ENCODE measurements at places on chromosomes 12 and 14.

DNA sequence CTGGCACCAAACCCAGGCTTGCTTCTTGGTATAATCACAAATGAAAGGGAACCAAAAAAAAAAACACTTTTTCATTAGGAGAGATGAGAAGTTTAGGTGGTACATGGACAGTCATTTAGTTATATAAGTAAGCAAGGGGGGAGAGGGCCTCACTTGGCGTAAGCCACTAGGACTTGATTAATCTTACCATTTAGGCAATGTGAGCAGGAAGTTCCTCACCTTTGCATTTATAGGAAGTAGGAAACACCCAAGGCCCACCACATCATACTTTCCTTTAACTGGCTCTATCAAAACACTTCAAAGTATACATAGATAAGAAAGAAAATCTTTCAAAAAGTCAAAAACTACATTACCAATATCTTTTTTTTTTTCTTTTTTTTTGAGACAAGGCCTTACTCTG, 6.7 kb upstream of the RPS6KA5 start:
- DNase-seq, result no peak

GRCh38 chr12:51391283-51392123, at the start of gene GALNT6:
Gene GALNT6, minus strand, starts transcription at chr12:51391406. Its CDS starts 11,625 bp downstream, at chr12:51379781.
- DNase-seq, result peak; percentile 30

GRCh38 chr14:69268223-69268622, 8.3 kb downstream of the GALNT16 start:
- DNase-seq, result peak; percentile 56

DNA sequence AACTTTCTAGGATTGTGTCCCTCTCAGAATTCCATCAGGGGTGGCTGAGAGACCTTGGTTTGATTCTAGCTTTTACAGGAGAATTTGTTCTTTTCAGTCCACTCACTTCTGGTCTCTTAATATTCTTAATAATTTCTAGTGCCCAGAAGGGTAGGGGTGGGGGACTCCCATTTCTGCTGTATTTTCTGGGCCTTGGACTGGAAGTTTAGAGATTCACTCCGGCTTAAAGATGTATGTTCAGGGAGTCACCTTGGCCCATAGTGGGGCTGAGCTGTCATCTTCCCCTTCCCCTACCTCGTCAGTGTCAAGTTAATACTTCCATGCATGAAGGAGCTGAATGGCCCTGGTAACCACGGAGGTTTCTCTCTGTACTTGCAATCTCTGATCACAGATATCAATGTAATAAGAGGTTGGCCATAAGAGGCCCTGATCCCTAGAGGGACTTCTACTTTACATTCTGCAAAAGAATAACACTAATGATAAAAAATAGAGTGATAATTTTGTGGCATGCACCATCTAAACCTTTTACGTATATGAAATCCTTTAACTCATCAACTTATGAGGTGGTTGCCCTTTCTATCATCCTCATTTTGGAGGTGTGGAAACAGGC, 6.7 kb downstream of the KRT81 start:
- DNase-seq, result no peak

GRCh38 chr14:98103705-98104104, 1168.3 kb downstream of the BCL11B start:
- DNase-seq, result no peak

DNA sequence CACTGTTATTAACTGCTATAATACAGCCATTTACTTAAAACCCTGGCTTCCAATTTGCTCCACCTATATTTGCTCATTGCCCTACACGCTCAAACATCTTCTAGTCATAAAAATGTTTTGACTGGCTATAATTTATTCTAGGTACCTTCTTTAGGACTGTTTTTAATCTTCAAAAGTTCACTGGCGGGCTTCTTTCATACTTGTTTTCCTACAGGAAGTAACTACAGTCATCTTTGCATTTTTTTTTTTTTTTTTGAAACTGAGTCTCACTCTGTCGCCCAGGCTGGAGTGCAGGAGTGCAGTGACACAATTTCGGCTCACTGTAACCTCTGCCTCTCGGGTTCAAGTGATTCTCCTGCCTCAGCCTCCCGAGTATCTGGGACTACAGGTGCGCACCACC, 32.5 kb downstream of the MPHOSPH9 start:
- DNase-seq, result no peak

- DNase-seq, result no peak
Measured at GRCh38 chr12:131075194-131075593, 121.5 kb downstream of the ADGRD1 start.

- DNase-seq, result peak; percentile 91
Measured at GRCh38 chr12:57243521-57244311, 7.3 kb downstream of the STAC3 start.

- peak; percentile 35 for DNase-seq
Measured at GRCh38 chr14:97878727-97879126, 1081.5 kb downstream of the VRK1 start.

GRCh38 chr12:124592050-124592449, 24.6 kb upstream of the NCOR2 start:
- DNase-seq, result no peak

DNA sequence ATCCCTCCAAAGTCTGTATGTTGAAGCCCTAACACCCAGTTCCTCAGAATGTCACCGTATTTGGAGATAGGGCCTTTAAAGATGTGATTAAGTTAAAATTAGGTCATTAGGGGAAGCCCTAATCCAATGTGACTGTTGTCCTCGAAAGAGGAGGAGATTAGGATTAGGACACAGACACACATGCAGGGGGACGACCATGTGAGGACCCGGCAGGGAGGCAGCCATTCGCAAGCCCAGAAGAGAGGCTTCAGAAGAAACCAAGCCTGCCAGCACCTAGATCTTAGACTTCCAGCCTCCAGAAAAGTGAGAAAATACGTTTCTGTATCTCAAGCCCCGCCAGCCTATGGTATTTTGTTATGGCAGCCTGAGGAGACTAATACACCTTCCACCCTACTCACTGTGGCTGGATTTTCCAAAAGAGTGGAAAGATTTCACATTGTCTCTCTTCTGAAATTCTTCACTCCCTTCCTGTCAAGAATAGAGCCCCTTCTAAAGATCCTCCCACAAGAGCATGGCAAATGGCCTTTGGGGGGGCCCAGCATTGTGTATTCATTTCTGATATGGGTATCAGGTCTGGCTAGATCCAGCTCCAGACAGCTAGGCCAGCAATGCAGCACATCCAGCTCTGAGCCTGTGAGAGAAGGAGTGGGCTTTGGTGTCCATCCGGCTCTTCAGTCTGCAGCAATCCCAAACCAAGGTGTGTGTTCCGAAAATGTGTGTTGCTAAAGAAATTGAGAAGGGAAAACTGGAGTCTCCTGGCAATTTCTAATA, 15.4 kb upstream of the UBC start:
- peak; percentile 12 for DNase-seq

DNA sequence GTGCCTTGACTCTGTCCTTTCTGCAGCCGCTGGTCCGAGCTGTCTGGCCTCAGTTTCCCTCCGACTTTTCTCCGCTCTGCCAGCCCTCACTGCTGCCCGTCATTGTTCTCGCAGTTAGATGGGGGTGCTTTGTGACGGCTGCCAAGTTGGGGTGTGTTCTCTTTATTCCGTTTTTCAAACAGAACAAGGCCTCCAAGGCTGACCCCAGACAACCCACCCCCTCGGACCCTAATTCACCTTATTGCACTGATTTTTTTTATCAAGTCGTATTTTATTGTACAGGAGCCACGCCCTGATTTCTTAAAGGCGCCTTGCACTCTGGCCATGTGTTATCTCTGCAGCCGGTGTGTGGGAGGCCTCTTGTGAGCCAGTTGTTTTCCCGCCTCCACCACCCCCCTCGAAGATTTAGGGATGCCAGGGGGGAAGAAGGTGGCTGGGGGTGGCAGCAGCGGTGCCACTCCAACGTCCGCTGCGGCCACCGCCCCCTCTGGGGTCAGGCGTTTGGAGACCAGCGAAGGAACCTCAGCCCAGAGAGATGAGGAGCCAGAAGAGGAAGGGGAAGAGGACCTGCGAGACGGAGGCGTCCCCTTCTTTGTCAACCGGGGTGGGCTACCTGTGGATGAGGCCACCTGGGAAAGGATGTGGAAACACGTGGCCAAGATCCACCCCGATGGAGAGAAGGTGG, 1.3 kb downstream of the VASH1 start:
- peak; percentile 71 for DNase-seq

GRCh38 chr12:12837813-12838153, 24.6 kb downstream of the DDX47 start:
- DNase-seq, result no peak

GRCh38 chr12:70221626-70222025, 21.6 kb upstream of the CNOT2 start:
- DNase-seq, result no peak

GRCh38 chr14:65888677-65889076, 476.1 kb downstream of the FUT8 start:
- DNase-seq, result no peak

- DNase-seq, result no peak
Measured at GRCh38 chr14:72254937-72255472, 322.8 kb downstream of the RGS6 start.

DNA sequence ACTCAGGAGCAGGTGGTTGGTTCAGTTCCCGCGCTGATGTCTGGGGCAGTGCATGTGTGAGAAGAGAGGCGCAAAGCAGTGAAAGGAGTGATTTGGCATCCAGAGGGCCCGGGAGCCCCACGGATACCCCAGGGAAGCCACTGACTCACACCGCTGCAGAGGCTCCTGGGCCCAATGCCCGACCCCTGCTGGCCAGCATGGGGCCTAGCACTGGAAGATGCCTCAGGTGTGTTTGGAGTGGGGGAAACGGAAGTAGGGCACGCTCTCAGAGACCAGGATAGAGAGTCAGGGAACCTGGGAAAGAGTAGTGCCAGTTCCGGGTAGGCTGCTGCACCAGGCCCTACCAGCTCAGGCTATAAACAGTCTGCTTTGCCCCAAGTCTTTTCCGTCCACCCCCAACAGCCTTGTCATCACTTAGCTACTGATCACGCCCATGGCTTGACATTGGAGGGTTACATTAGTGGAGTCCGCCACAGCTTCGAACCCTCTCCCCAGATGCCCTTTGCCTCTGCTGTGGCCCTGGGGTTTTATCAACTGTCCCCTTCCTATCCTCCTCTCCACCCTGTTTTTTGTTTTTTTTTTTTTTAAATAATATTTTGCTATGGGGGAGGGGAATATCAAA, 9.5 kb upstream of the CSAD start:
- DNase-seq, result peak; percentile 82

GRCh38 chr14:73461478-73462047, 3.2 kb upstream of the NUMB start:
- DNase-seq, result no peak

GRCh38 chr14:21213652-21214051, 55.6 kb downstream of the HNRNPC start:
- DNase-seq, result no peak

- DNase-seq, result no peak
Measured at GRCh38 chr12:8455727-8456360, at the start of gene CLEC6A. Gene CLEC6A, plus strand, starts transcription at chr12:8455962. Its CDS starts 150 bp downstream, at chr12:8456112.

DNA sequence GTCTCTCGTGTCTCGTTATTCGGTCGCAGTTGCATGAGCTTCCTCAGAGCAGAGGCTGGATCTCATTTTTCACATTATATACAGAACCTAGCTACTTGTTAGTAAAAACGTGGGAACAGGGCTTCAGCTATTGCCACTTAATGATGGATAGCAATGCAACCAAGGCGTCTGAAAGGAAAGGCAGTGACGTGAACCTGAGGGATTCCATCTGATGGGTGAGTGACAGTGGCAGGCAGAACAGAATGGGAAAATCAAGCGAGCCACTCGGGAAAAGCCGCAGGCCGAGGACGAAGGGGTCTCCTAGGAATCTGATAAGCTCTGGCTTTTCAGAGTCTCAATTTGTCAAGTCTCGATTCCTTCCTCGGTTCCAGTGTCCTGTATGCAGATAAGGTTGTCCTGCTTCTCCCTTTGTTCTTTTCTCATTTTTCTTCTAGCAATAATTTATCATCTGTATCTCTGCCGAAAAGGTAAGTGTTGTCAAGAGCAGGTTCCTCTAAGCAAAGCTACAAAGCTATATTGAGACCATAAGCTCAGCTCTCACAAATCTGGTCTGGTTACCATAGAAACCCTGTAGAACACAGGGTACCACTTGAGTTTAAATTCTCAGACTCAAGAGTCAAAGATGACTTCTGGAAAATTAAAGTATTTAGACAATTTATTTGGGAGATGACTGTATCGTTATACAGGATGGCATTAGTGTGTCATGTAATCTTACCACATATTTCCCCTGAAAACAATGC, 416.6 kb downstream of the GLT1D1 start:
- DNase-seq, result no peak

GRCh38 chr12:77727442-77728001, 103.2 kb upstream of the NAV3 start:
- DNase-seq, result no peak

DNA sequence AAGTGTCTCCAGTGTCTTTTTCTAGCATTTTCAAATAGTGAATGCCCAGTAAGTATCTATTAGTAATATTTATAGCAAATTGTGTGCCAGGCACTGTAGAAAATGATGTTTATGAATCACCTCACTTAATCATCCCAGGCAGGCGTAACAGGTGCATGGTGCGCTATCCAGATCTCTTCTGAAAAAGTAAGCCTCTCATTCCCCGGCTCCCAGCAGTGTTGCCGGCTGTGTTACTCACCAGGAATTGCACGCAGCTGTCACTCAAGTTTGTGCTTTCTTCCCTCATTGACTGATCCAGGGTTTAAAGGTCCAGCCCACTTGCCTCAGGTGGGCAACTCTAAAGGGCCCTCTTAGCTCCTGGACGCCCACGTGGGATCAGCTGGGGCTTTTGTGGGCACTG, 173.8 kb upstream of the RASSF8 start:
- DNase-seq, result no peak

DNA sequence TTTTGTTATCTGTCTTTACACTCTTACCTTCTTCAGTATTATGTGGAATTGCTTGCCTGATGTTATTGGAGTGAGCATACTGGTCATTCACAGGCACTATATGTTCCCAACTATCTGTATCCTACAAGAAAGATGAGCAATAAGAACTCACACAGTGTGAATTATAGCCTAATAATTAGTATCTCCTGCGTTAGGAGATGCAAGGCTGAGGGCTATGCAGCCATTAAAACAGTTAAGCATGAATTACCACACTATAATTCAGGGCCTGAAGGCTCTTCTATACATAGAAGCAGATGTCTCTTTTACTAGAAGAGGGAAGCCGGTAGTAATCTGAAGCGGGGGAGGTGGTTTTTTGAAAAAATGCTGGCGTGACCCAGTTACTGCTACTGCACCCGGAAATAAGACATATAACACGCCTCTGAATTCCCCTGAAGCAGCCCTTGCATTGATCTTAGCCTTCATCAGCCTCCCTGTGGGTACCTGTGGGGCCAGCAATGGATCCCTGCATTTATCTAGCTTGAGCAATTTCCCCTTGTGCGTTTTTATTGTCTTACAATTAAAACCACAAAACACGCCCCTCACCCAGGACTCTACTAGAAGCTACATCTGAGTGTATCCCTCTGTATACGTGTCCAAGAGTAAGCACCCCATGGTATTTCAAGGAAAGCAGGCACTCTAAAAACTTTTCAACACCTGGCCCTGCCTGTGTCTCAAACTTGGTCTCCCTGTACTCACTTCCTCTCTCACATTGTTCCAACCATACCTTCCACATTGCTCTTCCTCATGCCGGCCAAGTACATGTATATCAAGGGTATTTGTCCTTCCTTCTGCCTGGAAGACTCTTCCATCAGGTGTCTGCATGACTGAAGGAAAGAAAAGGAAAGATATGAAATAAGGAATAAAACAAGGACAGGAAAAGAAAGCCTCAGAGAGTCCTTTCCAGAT, 210.9 kb upstream of the ARID2 start:
- DNase-seq, result no peak
